Right atrium auricular region (tissue), 2 donors: ENCODE measurements at places on chromosomes 13 and 19. TPM values are rescaled to one million over a fixed set of nuclear protein-coding genes. Genes with fewer than 3 reads are reported as not detected.

Gene TTYH1
- total RNA-seq, result 1.7 TPM

Gene GPR183
- total RNA-seq, result 7.6 TPM

Gene ZFP14
- 1.5 TPM for total RNA-seq

Gene ZNF57
- total RNA-seq, result 1.6 TPM

Gene N4BP2L1
- total RNA-seq, result 3.4 TPM

Gene B3GNT8
- total RNA-seq, result 1.9 TPM

Gene CABP5
- total RNA-seq, result not detected

Gene CFAP97D2
- total RNA-seq, result not detected

DNA sequence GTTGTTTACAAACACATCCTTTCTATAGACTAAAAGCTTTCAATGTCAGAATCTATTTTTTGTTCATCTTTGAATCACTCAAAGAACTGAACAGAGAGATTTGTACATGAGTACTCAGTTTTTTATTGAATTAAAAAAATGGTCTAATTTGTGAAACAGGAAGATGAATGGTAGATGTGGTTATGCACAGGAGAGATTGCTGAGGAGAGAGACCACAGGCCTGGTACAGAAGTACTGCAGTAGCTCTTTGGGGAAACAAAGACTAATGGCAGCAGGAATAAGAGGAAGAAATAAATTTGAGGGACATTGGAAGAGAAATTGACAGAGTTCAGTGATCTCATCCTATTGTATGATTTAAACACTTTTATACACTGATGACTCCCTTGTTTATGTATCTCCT lies 222.0 kb upstream of the ARGLU1 start:
- no peaks in the 10 kb centered on the region for H3K27me3 ChIP-seq
- H3K36me3 ChIP-seq, result no peaks in the 10 kb centered on the region
- no peaks in the 10 kb centered on the region for H3K4me1 ChIP-seq
- H3K27ac ChIP-seq, result no peak overlapping the region
- DNase-seq, result no peak

DNA sequence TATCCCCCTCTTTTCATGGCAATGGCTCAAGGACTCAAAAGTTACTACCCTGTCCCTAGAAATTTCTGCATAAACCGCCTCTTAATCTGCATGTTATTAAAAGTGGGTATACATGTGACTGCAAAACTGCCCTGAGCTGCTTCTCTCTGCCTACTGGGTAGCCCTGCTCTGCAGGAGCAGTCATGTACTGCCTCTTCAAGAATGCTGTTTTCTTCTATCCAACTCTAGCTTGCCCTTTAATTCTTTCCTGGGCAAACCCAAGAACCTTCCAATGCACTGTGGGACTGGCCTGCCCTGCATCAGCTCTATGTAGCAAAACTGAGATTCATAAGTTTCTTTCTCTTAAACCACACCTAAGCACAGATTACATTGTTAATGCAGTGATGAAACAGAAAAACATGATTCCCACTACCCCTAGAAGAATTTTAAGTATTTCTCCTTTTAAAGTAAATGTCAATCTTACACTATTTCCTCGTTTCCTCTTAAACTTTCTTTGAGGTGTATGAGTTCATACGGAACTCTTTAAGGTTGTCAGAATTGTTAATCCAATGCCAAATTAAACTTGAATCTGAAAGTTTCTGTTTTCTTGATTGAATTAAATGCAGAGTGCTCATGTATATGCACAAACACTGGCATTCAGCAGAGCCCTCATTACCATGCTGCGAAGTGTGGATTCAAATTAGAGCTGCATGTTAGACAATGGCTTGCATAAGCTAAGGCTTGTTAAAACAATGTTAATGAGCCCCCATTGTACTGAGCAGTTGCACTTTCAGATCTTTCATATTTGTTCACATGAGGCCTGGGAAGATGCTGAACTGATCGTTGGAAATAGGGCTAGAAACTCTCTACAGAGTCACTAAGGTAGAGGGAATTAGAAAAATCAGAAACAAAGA lies 669.9 kb upstream of the PCDH20 start:
- H3K4me1 ChIP-seq, result no peaks in the 10 kb centered on the region
- no peaks in the 10 kb centered on the region for H3K36me3 ChIP-seq

DNA sequence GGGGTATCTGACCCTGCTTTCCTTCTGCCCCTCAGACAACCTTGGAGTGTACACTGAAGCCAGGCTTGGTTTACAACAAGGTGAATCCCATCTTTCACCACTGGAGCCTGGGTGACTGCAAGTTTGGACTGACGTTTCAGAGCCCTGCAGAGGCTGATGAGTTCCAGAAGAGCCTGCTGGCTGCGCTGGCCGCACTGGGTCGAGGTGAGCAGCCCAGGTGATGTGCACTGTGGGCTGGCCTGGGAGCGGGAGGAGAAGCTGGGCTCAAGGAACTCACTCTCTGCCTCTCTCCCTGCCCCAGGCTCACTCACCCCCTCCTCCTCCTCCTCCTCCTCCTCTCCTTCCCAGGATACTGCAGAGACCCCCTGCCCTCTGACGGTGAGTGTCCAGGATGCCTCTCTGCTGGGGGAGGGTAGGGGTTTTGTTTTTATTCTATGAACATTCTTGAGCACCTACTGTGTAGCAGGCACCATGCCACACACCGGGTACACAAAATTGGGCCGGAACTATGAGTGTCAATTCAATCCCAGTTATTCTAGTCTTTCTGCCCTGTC lies 3.5 kb downstream of the SPRED3 start:
- H3K27me3 ChIP-seq, result peaks cover 9% of the 10 kb centered on the region
- no peaks in the 10 kb centered on the region for H3K36me3 ChIP-seq
- DNase-seq, result no peak
- H3K4me3 ChIP-seq, result no peak overlapping the region
- no peak overlapping the region for H3K27ac ChIP-seq

DNA sequence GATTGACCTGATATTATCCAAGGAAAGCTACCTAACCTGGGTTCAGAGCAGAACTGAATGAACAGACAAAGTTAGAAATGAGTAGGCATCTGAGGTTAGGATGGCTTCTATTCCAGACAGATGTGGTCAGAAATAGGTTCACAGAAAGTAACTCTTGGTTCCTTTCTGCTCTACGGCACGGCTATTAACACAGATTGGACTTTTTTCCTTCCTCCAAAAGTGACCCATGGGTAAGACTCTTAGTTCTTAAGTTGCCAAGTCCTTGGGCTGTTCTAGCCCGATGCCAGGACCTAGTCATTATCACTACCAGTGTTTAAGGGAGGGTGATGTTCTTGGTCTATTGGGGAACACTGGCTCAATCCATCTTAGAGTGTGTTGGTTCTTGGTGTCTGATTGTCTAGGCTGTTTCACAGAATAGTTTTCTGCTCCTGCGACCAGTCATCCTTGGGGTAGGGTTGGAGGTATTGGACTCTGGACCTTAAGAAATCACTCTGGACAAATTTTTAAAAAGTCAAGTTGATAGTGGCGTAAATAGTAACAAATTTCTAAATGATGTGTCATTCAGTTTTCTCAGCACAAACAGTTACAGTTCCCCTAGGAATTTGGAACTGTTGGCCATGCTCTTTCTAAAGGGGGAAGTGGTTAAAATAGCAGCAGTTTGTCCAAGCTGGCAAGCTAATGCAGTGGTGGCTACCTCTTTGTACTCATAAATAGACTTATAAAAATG lies 60.1 kb upstream of the MYCBP2 start:
- no peak overlapping the region for H3K4me3 ChIP-seq
- no peak for DNase-seq

- no peaks in the 10 kb centered on the region for H3K4me1 ChIP-seq
- no peak for DNase-seq
- no peak overlapping the region for H3K27ac ChIP-seq
These were observed 66.1 kb downstream of the ZNF486 start for GRCh38 chr19:20233105-20233504.

GRCh38 chr19:5789886-5790558 lies 941 bp downstream of the DUS3L start:
- H3K27ac ChIP-seq, result peak overlapping the region; percentile 100
- H3K4me3 ChIP-seq, result peak overlapping the region; percentile 95
- no peaks in the 10 kb centered on the region for H3K27me3 ChIP-seq
- H3K36me3 ChIP-seq, result peaks cover 52% of the 10 kb centered on the region
- H3K4me1 ChIP-seq, result peaks cover 7% of the 10 kb centered on the region
- no peak for DNase-seq

DNA sequence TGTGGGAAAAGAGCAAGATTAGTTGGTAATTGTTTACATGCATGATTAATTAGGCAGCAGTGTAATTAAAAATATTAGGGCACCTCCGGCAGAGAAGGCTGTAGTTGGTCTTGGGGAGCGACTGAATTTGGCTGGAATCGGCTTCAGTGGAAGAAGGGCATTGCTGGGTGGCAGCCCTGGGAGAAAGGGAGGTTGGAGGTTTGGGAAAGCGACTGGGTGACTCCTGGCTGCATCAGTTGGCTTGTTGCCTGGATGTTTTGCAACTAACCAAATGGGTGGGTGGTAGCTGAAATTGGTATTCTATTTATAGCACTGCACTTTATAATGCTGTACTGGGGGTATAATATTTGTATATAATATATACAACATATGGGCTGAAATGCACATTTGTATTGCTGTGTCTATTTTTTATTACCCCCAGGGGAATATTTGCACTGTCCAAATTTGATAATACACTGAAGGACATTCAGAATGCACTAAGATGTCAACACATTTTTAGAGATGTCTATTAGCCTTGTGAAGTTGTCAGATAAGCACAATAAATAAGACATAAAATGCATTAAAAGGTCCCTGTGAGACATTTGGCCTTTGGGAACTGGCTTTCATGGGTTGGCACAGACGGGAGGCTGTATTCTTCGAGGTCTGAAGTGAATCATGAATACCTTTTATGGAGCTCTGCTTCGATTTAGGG lies 1.7 kb downstream of the B3GLCT start:
- no peak for DNase-seq
- H3K27ac ChIP-seq, result peak overlapping the region; percentile 94
- peak overlapping the region; percentile 73 for H3K4me3 ChIP-seq

- no peaks in the 10 kb centered on the region for H3K4me1 ChIP-seq
- H3K27me3 ChIP-seq, result no peaks in the 10 kb centered on the region
- H3K4me3 ChIP-seq, result peak overlapping the region; percentile 59
- H3K36me3 ChIP-seq, result peaks cover 34% of the 10 kb centered on the region
- peak overlapping the region; percentile 98 for H3K27ac ChIP-seq
These were observed 11.7 kb downstream of the CYTH2 start for GRCh38 chr19:48480558-48481500.

GRCh38 chr13:36130552-36131221 lies 495 bp downstream of the DCLK1 start:
- peak overlapping the region; percentile 58 for H3K4me3 ChIP-seq
- H3K4me1 ChIP-seq, result no peaks in the 10 kb centered on the region
- H3K36me3 ChIP-seq, result no peaks in the 10 kb centered on the region
- peak overlapping the region; percentile 53 for H3K27ac ChIP-seq
- peak; percentile 66 for DNase-seq
- no peaks in the 10 kb centered on the region for H3K27me3 ChIP-seq

GRCh38 chr19:29596885-29597525 lies 9.1 kb upstream of the POP4 start:
- no peak overlapping the region for H3K27ac ChIP-seq
- H3K4me3 ChIP-seq, result no peak overlapping the region
- H3K36me3 ChIP-seq, result no peaks in the 10 kb centered on the region
- DNase-seq, result no peak

DNA sequence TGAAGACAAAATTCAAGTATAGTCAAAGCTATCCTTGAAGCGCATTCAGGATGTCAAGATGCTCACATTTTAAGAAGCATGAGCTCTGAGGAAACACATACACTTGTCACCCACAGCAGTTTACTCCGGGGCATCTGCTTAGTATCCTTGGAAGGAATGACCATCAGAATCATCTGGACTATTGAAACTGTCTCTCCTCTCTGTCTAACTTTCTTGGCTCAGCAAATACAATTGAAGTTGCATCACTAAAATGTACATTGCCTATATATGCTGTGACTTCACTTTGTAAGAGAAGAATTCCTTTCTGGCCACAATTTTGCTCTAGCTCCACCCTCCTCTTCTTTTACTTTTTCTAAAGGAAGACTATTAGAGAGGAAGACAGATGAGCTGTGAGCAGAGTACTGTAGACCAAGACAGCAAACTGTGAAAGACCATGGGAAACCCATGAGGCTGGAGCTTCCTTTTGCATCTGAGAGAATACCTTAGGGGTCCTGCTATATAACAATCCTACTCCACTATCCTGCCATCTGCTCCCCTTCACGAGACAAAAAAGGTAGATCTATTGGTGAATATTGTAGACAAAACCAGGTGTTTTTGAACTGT lies 906.3 kb downstream of the PCDH9 start:
- H3K4me1 ChIP-seq, result no peaks in the 10 kb centered on the region
- no peak overlapping the region for H3K27ac ChIP-seq
- DNase-seq, result no peak
- no peaks in the 10 kb centered on the region for H3K27me3 ChIP-seq
- H3K4me3 ChIP-seq, result no peak overlapping the region
- H3K36me3 ChIP-seq, result no peaks in the 10 kb centered on the region

DNA sequence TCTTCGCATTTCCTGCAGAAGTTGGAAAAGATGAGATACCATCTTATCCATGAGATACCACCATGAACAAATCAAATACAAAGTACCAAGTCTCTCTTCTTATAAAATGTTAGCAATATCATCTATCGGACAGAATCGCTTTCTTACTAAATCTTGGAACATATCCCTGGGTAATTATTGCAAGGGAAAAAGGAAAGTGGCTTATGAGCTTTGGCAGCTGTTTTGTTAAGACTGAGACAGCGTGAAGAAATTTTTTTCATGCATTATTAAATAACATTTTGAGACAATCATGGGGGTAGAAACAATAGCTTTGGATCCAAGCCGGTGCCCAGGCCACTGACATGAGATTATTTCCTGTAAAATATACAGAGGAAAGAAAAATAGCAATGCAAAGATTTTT lies 84.5 kb downstream of the DOCK9 start:
- H3K4me3 ChIP-seq, result no peak overlapping the region
- H3K36me3 ChIP-seq, result peaks cover 28% of the 10 kb centered on the region
- no peak overlapping the region for H3K27ac ChIP-seq
- peaks cover 15% of the 10 kb centered on the region for H3K4me1 ChIP-seq

GRCh38 chr19:1858412-1859081 lies 4.8 kb downstream of the KLF16 start:
- DNase-seq, result no peak
- H3K27ac ChIP-seq, result no peak overlapping the region
- H3K4me3 ChIP-seq, result no peak overlapping the region
- peaks cover 89% of the 10 kb centered on the region for H3K4me1 ChIP-seq
- no peaks in the 10 kb centered on the region for H3K27me3 ChIP-seq
- no peaks in the 10 kb centered on the region for H3K36me3 ChIP-seq

- H3K4me1 ChIP-seq, result peaks cover 36% of the 10 kb centered on the region
- DNase-seq, result peak; percentile 96
- peak overlapping the region; percentile 49 for H3K4me3 ChIP-seq
These were observed 8.8 kb downstream of the FXYD3 start for GRCh38 chr19:35124098-35125060.

- no peaks in the 10 kb centered on the region for H3K27me3 ChIP-seq
- no peak overlapping the region for H3K4me3 ChIP-seq
- no peak for DNase-seq
- no peaks in the 10 kb centered on the region for H3K36me3 ChIP-seq
- peak overlapping the region; percentile 82 for H3K27ac ChIP-seq
These were observed 82.0 kb downstream of the PCDH9 start for GRCh38 chr13:67148161-67148571.

GRCh38 chr13:49279885-49280284 lies 32.2 kb downstream of the CDADC1 start:
- DNase-seq, result no peak
- no peak overlapping the region for H3K27ac ChIP-seq
- H3K4me3 ChIP-seq, result no peak overlapping the region
- no peaks in the 10 kb centered on the region for H3K36me3 ChIP-seq
- H3K4me1 ChIP-seq, result no peaks in the 10 kb centered on the region

GRCh38 chr13:100333141-100333540 lies 244.2 kb downstream of the PCCA start:
- no peak for DNase-seq
- no peak overlapping the region for H3K27ac ChIP-seq
- no peaks in the 10 kb centered on the region for H3K27me3 ChIP-seq
- no peaks in the 10 kb centered on the region for H3K4me1 ChIP-seq
- H3K4me3 ChIP-seq, result no peak overlapping the region

GRCh38 chr19:11299946-11300810 lies 4.2 kb downstream of the TSPAN16 start:
- H3K4me1 ChIP-seq, result no peaks in the 10 kb centered on the region
- no peaks in the 10 kb centered on the region for H3K27me3 ChIP-seq
- no peak for DNase-seq
